ENCODE measurements at places on chromosomes 3 and 15. TPM values are rescaled to one million over a fixed set of nuclear protein-coding genes. Genes with fewer than 3 reads are reported as not detected.

DNA sequence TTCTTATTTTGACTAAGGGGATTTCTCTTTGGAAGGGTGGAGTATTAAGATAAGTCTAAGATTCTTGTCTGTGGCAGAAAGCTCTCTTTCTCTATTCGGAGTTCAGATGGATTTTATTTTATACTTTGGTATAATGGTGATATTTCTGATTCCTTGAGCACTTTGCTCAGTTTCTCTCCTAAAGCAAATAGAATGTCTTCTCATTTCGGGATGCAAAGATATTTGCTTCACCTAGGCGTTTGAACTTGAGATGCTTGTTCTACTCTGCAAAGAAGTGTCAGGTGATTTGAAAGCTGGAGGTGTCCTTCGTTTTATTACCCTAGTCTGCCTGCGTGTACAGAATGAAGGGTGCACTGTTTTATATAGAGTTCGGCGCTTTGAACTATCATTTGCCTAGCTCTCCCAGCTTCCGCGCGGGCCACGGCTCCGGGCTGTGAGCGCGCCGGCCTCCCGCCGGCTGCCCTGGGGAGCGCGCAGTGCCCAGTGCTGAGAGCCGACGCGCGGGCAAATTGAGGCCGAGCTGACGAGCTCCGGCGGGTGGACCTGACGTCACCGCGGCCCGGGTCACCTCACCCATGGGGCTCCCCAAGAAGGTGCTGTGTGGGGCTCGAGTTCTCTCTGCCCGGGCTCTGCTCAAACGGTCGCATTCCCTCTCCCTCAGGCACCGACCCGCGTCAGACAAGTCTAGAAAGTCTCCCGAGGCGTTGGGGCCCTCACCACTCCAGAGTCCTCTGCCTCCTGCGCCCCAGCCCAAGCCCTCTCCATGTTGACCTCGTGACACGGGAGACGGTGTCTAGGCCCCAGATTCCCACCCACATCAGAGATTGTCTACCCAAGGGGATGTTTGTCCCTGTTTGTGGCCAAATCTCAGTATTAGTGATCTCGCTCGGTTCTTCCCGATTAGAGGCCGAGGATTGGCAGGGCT is 7.5 kb downstream of the SOX2 start:
- DNase-seq: no peak

The STAC gene
- total RNA-seq: 20.4 TPM

The SLC25A36 gene
- 80.7 TPM for total RNA-seq

The CACNA2D2 gene
- 2.6 TPM for total RNA-seq

GRCh38 chr15:77529394-77530159 is 103.1 kb downstream of the LINGO1 start:
- no peak for DNase-seq

The KNG1 gene
- not detected for total RNA-seq

DNA sequence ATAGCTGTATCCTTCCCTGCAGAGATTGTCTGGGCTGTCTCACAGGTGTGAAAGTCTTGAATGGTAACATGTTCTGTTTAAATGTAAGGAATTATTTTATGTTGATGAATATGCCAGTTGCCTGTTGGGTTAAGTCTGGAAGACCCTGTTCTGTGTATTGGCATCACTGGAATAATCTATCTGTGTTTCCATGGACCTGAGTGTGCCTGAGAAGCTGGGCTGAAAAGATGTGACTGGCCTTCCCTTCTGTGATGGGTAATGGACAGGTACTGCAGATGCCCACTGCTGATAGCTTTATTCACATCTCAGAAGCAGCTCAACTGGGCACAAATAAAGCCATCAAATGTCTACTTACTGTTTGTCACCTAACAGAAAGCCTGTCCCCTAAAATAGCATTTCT is 196.3 kb downstream of the FNDC3B start:
- DNase-seq: no peak
